Stimulated activated CD8-positive, alpha-beta memory T cell treated with anti-CD3 and anti-CD28 coated beads, Interleukin-4, amount 100 ng/mL, for 1 hour (primary cell): ENCODE measurements at places on chromosomes 2 and 18.

DNA sequence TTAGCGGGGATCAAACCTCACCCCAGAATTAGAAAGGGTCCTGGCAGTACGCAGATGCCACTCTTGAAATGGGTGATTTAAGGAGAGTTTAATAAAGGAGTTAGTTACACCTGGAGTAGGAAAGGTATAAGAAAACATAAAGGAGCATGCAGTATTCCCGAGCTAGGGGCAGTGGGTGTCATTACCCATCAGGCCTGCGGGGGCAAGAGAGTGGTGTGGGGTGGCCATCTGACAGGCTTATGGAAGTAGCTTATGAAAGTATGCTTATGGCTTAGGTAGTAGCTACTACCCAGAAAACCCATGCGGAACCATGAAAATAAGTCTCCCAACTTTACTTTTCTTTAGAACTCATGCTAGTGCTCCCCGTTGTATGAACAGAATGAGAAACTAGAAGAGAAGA lies 568.9 kb upstream of the ACVR2A start:
- DNase-seq = no peak

DNA sequence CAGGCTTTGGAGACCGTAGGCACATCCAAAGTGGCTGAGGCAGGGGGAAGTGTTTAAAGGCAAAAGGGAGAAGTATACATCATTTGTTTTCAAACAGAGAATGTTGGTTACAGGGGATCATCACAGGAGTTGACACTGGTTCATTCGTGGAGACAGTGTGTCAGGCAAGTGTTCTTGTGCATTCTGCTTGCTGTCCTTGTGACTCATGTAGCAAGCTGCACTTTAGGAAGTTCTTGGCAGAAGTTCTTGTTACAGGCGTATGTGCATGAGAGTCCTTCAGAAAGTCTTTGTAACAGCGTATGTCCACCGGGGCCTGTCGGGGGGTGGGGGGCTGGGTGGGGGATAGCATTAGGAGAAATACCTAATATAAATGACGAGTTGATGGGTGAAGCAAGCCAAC lies 36.5 kb upstream of the B4GALT6 start:
- no peak for DNase-seq

DNA sequence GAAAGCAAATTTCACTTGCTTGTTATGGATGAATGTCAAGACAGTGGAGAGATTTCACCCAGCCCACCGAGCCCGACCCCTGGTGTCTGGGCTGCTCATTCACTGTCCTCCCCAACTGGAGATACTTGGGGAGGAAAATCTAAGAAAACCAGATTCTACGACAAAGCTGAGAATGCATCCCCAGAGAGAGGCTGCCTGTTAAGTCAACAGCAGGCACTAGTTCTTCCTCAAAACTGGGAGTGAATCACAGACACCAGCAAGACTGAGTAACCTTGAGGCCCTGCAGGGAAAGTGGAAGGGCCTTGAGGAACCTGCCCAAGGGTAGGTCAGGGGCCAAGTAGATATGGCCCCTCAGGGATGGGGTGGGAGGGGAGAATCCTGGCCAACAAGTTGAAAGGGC lies 34.2 kb upstream of the MLPH start:
- no peak for DNase-seq

DNA sequence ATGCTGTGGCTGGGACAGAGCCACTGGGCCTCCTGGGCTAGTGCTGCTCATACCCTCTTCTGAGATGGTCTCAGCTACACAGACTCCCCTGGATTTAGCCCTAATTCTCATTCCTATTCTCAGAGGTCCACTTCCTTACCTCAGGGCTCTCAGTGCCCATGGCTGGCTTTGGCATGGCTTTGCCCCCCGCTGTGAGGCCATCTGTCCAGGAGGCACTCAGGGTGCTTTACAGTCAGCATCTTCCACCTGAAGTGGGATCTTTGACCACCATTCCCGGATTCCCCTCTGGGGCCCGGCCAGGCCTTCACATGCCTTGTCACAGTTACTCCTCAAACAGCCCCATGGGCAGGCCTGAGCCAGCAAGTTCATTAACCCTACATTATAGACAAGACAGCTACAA lies 161.8 kb downstream of the CELF4 start:
- DNase-seq = no peak

- DNase-seq = no peak
Observed at GRCh38 chr2:230790981-230791380, 73.8 kb upstream of the ITM2C start.

DNA sequence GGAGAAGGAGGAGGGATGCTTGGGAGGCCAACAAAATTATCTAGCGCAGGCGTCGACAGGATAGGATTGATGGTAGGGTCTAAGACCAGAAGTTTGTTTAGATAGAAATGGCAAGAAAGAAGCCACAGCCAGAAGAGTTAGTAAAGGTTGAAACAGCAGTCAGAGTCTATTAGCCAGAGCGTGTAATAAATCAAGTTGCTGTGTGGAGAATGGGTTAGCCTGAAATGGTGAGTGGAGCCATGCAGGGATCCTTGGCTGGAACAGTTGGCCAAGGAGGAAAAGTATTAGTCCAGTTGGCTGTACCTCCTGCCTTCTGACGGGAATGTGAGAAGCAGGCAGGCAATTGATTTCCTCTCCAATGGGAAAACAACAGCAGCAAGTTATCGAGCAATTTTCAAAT lies 190.7 kb upstream of the CCDC68 start:
- DNase-seq = no peak

- no peak for DNase-seq
Observed at GRCh38 chr2:168910330-168910729, 9.2 kb downstream of the G6PC2 start.
